ENCODE measurements at places on chromosomes 16 and 17.

DNA sequence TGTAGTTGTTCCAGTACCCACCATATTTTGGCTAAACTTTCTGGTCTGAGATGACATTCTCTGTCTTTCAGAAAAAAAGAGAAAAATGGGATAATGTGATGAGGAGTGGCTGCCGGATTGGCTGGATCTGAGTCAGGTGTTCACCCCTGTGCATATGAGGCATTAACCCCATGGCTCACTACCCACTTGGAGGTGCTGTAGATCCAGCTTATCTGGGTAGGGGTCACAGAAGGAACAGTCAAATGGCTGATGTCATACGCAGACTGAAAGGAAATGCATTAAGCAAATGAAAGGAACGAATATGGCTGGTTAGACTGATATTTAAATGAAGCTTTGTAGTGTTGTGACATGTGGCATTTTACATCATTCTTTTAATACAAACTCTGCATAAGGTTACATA, 17.3 kb downstream of the MAP2K6 start:
- peak; percentile 80 for DNase-seq

DNA sequence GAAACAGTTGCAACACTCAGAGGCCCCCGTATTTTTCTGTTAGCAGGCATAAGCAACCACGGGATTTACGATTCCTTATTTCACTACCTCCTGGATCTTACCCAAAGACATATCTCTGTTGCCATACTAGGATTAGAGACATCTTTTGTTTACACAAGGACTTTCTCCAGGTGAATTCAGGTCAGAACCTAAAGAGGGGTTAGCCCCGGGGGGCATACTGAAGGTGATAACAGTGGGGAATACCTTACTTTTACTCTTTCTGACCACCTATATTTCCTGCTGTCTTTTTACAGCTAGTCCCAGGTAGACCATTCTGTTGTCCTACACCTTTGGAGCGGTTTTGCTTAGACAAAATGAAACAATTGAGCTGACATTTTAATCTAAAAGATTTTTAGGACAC, 27.9 kb upstream of the CDH8 start:
- no peak for DNase-seq

DNA sequence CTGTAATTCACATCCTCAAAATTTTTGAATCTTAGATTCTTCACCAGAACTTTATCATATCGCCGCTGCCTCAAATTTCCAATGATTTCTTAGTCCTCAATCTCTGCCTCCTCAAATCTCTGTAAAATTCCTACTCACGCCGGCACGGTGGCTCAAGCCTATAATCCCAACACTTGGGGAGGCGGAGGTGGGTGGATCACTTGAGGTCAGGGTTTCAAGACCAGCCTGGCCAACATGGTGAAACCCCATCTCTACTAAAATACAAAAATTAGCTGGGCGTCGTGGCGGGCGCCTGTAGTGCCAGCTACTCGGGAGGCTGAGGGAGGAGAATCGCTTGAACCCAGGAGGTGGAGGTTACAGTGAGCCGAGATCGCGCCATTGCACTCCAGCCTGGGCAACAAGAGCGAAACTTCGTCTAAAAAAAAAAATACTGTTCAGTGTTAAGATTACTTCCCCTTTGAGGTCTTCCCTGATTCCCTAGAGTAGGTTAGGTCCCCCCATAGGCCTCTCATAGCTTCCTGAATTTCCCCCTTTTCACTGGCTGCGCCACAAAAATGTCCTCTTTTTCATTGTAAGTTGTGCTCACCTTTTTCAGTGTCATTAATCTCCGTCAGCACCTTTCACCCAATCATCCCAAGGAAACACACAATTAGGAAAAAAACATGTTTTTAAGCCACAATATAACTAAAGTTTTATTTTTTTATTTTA, 919 bp upstream of the CBX1 start:
- no peak for DNase-seq

DNA sequence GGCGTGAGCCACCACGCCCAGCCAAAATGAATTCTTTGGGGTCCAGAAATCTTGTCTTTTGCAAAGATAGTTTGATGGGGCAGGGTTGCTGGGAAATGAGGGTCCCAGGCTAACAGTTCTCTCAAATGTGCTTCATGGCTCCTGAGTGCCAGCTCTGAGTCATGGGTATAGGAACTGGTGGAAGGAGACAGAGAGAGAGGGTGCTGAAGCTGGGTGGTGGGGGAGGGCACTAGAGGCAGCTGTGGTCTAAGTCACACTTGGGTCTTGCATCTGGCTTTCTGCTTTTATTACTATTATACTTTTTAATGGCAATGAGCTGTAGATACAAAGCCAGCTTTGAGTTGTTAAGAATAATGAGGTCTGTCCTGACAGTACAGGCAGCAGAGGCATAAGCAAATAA, 54.6 kb downstream of the PRKCA start:
- no peak for DNase-seq

- peak; percentile 97 for DNase-seq
Measured at GRCh38 chr17:74011966-74012365, 191.5 kb upstream of the RPL38 start.

GRCh38 chr16:69436896-69437295, 12.5 kb downstream of the CYB5B start:
- DNase-seq: no peak

DNA sequence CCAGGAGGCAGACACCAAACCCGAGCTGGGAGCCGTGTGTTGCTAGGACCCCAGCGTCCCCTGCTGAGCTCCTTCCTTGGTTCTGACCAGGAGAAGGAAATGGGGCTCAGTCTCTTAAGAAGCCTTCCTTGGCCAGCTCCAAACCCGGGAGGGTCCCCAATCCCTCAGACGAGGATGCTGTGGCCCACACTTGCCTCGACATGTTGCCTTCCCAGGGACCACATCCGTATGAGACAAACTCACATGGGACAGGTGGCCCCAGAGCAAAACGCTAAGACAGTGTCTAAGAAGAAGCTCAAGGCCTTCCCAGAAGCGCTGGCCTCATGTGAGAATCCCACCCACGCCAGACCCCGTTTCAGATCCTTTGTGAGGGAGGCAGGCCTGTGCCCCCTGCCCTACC, 19.8 kb downstream of the LGALS9 start:
- DNase-seq: no peak

DNA sequence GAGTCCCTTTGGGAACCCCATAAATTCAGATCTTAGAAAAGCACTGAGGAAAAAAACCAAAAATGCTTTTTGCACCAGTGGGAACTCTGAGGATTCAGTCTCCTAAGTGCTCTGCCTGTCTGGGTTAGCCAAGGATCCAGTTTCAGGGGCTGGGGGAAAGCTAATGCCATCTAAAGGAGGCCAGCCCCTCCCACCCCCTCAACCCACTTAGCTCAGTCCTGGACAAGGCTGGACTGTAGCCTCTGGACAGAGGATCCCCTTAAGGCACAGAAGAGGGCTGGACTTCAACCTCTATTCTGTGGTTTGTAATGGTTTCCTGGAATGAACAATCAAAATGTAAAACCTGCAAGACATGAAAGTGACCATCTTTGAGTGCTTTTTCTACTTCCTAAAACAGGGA, 356.1 kb upstream of the ZFHX3 start:
- no peak for DNase-seq

- no peak for DNase-seq
Measured at GRCh38 chr17:7064261-7064660, 15.8 kb downstream of the CLEC10A start.

GRCh38 chr17:56047331-56047730, 105.9 kb upstream of the ANKFN1 start:
- no peak for DNase-seq

DNA sequence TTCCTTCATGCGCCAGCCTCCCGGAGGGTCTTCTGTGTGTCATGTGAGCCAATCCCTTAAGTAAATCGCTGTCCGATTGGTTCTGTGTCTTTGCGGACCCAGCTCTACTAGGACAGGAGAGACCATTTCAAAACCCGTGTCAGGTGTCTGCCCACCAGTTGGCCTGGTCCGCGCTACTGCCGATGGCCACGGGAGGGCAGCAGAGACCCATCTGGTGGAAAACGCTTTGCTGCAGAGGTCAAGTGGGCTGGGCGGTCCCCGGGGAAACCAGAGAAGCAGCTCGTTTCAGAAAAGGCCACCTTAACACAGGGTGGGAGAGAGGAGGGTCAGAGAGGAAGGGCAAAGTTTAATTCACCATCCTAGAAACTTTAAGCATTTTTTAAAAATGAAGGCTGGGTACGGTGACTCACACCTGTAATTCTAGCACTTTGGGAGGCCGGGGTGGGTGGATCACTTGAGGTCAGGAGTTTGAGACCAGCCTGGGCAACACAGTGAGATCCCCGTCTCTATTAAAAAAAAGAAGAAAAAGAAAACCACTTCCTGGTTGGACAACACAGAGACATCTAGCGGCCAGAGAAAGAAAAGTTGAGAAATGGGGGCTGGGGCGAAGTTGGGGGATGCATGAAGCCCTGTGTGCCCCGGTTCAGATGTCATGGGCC, 2.8 kb upstream of the CIBAR2 start:
- DNase-seq: peak; percentile 67

Data from DMS153 (cell line).